Left cardiac atrium (tissue), 4 donors: ENCODE measurements at places on chromosomes 4 and X. TPM values are rescaled to one million over a fixed set of nuclear protein-coding genes. Genes with fewer than 3 reads are reported as not detected.

Gene CYTL1
- total RNA-seq: 1.4 TPM

Gene TMEM35A
- 0.41 TPM for total RNA-seq

Gene GATA1
- not detected for total RNA-seq

Gene ZFP42
- total RNA-seq: not detected

Gene OPHN1
- total RNA-seq: 3.1 TPM

Gene EXOSC9
- total RNA-seq: 11.0 TPM

Gene PAGE2B
- not detected for total RNA-seq
